ENCODE measurements at places on chromosomes 2 and 18.

DNA sequence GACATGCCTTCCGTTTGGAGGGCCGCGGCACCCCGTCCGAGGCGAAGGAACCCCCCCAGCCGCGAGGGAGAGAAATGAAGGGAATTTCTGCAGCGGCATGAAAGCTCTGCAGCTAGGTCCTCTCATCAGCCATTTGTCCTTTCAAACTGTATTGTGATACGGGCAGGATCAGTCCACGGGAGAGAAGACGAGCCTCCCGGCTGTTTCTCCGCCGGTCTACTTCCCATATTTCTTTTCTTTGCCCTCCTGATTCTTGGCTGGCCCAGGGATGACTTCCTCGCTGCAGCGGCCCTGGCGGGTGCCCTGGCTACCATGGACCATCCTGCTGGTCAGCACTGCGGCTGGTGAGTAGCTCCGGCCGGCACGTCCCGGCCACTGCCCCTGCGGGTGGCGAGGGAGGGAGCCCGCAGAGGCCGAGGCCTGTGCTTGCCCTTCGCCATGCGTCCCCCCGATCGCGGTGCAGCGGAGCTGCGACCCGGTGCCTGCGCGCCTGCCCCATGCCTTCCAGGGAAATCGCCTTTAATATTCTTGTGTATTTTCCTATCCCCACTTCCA is 1.2 kb downstream of the BMPR2 start:
- DNase-seq, result no peak

DNA sequence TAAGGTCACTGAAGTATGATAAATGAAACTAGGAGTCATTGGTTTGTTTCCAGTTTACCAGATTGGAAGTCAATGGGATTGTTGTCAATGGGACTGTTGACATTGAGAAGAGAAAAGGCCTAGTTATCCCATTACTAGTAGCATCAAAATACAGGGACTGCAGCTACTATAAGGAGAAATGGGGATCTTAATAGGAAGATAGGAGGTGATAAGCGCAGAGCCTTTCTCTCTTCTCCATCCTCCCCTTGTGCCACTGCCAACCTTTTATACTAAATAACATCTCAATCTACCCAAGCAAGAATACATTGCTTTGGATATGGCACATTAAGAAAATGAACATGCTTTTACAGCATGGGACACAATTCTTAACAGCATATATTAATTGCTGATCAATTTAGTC is 10.5 kb upstream of the BBS5 start:
- DNase-seq, result no peak

DNA sequence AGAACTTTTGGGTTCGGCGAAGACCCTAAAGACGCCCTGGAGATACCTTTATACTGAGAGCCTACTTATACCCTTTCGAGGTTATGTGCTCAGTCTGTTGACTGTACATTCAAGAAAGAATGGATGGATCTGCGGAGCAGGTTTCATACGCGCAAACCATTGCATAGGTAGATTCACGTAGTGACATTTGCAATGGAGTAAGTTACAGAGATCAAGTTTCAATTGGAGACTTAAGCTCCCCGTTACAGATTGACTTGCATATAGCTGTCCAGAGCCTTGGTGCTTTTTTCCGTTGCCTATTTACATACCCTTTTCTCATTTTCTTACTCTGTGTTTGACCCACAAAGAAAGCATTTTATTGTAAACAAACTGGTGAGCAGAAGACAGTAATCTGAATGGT is 923 bp downstream of the PSMD1 start:
- DNase-seq, result peak; percentile 5

DNA sequence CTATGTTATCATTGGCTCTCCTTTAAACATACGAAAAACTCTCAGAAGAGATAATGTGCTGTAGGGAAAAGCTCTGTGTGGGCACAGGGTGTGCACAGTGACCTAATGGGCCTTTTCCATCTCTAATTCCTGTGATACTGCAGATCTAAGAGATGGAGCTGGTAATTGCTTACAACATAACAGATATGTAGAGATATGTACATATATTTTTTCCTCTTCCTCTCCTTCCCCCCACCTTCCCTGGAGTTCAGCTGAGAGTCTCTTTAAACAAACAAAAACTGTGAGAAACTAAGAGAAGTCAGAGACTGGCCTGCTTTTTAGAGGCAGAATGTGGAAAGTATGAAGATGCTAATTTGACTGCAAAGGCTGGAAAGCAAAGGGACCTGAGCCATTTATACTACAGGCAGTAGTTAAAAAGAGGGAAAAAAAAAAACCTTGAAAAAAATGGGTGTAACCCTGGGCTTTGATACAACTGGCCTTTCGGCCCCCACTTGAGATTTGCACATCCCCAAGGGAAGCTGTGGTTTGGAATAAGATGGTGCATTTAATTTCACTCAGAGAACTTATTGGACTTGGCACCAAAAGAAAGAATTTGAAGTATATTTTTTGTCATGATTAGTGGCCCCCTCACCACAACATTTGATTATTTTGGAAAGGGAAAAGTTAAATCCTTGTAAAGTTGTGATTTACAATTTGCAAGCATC is 502.2 kb upstream of the ZEB2 start:
- DNase-seq, result no peak

DNA sequence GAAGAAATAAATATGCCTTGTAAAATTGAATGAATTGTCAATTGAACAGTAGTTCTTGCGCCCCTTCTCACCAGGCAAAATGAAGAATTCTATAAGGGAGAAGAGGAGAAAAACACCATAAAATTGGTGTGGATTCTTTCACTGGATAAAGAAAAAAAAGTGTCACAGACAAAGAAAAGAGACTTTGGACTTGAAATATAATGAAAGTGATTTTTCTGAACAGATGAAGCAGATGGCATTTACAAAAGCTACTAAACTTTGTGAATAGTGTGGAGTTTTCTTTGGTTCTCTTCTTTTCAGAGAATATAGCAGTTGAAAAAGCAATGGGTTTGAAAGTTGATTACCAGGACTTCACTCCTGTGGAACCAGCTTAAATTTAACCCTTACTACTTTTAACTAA is 945.7 kb downstream of the DSC3 start:
- DNase-seq, result no peak

DNA sequence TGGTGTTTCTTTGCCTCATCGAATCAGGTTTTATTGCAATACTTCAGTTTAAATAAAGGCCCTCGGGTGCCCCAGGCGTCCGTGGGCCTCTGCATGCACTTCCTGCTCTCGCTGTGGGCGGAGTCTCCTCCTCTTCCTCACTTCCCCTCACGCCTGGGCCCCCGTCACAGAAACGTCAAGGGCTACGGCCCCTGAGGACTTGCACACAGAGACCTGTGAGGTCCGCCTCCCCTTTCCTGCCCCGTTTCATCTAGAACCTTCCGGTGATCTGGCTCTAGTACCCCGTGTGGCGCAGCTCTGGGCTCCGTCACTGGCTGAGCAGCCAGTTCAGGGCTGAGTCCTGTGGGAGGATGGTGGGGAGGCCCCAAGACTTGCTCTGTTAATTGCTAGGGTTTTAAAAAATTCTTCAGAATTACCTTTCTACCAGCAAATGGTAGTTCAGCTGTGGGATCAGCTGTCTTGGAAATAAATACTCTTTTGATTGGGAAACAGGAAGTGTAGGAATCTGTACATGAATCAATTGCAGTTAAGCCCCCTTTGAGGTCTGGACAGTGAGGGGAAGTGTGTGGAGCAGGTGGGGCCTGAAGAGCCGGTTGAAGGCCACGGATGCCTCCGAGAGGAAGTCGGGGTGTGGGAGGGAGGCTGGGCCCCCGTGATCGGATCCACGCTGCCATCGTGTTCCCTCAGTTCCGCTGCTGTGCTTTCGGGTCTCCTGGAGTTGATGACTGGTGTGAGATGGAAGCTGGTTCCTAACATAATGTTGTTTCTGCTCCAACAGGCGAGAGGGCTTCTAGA is 10.2 kb downstream of the NFATC1 start:
- no peak for DNase-seq

GRCh38 chr2:15752552-15753232 is 161.0 kb downstream of the DDX1 start:
- no peak for DNase-seq

GRCh38 chr2:174599310-174599921 is 1.8 kb upstream of the WIPF1 start:
- no peak for DNase-seq

DNA sequence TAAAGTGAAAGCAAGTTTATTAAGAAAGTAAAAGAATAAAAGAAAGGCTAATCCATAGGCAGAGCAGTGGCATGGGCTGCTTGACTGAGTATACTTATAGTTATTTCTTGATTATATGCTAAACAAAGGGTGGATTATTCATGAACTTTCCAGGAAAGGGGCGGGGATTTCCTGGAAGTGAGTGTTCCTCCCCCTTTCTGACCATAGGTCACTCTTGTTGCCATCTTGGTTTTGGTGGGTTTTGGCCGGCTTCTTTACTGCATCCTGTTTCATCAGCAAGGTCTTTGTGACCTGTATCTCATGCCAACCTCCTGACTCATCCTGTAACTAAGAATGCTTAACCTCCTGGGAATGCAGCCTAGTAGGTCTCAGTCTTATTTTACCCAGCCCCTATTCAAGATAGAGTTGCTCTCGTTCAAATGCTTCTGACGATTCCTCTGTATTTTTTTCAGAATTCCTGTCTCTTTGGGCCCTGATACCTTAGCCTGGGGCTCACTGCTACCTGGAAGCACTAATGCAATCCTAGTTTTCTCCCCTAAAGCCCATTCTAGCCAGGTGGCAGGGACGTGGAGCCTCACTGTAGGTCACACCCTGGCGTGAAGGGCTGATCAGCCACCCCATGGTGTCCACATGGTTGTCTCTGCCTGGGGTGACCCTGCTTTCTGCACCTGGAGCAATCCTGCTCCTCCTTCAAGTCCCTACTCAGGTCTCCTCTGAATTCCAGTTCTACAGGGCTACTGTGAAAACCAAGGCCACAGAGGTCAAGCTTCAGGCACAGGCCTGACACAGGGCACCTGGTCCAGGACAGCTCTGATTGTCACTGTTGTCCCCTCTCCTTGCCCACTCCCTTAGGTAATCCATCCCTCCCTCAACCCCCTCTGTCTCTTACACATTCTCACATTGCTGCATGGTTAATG is 6.0 kb upstream of the SLC35F6 start:
- no peak for DNase-seq

DNA sequence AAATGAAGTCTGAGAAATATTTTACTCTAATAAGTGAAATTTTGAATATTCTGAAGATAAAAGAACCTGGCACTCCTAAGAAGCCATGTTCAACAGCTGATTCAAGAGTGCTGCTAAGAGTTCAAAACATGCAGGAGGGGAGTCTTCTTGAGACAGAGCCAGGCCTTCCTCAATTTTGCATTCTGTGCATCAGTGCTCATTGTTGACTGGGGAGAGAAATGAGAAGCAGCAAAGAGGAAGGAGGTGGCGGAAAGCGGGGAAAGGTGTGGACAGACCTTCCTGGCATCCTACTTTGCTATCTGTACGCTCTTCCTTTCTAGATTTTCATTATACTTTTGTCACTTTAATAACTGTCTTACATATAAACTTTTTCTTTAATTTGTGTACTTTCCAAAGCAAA is 29.7 kb upstream of the TXNDC2 start:
- DNase-seq, result no peak

DNA sequence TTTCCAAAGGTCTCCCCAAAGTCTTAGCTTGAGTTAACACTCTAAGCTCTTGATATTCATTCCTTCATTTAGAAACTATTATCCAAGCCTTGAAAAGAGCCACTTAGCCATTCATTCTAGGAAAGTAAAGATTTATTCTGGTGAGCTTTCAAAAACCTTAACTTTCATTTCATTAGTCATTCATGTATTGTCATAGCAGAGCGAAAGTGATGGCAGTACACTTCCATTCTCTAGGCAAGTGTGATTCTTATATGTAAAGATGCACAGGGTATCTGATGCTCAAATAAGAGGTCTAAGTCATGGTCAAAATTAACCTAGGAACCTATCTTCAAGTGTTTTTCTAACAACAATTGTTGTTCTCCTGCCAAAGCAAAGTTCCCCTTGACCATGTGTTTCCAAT is 553.0 kb upstream of the FANCL start:
- no peak for DNase-seq

GRCh38 chr2:178761759-178762371 is 45.4 kb downstream of the TTN start:
- no peak for DNase-seq

DNA sequence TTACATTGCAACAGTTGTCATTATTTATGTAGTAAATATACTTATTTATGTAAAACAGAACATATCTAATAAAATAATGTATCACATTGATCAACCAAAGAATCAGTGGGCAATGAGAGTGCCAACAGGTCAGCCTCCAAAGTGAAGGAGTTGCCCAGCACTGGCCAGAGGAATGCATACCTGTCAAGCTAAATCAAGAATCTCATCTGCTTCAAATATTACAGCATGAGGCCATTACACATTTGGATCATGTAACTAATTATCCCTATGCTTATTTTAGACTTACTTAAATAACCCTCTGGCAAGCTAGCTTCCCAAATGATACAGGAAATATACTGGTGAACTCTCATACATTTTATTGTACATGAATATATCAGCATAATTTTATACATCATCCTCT is 1211.7 kb upstream of the ACVR2A start:
- DNase-seq, result no peak

GRCh38 chr2:124626993-124627392 is 601.9 kb downstream of the CNTNAP5 start:
- DNase-seq, result no peak

- DNase-seq, result peak; percentile 24
Measured at GRCh38 chr2:130873700-130874346, 37.1 kb downstream of the ARHGEF4 start.

DNA sequence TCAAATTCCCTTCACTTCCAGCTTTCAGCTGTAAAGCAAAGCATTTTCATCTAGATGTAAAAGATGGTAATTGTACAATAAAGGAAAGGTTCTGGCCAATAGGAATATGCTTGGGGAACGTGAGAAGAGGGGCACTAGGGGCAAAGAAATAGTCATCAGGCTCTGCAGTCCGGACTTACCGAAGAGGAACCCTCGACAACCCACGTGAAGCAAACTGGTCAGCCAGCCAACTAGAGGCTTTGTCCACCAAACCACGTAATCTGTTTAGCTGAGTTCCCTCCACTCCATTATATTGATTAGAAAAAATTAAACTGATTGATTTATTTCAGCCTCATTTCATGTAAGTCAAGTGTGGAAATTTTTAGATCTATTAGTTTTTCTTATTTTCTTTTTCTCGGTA is 300.4 kb upstream of the FANCL start:
- no peak for DNase-seq

GRCh38 chr2:129755786-129756185 is 223.7 kb upstream of the RAB6C start:
- no peak for DNase-seq

DNA sequence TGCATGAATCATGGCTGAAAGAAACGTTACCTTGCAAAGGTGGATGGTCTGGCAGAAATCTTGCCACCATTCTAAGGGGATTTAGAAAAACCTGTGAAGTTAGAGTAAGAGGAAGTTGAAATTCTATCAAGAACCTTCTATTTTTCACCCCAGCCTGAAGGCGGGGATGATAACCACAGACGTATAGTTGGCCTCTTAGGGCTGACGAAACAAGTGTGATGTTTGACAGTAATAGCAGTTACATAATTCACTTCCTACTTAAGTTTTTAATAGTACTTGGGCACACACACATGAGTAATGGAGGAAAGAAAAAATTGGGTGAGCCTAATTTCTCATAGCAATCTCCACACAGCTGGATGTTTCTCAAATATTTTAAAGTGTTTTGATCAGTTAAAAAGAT is 336.6 kb upstream of the SALL3 start:
- no peak for DNase-seq

Data from DMS 273 treated with DMSO at 0.1 percent for 48 hours (cell line).